Left colon (tissue), 2 donors: ENCODE measurements at places on chromosomes 2 and 18. TPM values are rescaled to one million over a fixed set of nuclear protein-coding genes. Genes with fewer than 3 reads are reported as not detected.

SAG gene
- total RNA-seq, result not detected

LAMA1 gene
- total RNA-seq, result 13.4 TPM

SYT4 gene
- total RNA-seq, result 0.46 TPM

IL36G gene
- total RNA-seq, result not detected

KIF5C gene
- 1.4 TPM for total RNA-seq

C2orf72 gene
- 42.6 TPM for total RNA-seq

EFEMP1 gene
- 34.1 TPM for total RNA-seq

YES1 gene
- 64.7 TPM for total RNA-seq
